ENCODE measurements at places on chromosomes 7 and 10.
A peak's percentile ranks its signal among the peaks of the same experiment; 100 is the strongest.

GRCh38 chr7:21500117-21500832 lies 42.6 kb upstream of the DNAH11 start:
- no peak for DNase-seq

DNA sequence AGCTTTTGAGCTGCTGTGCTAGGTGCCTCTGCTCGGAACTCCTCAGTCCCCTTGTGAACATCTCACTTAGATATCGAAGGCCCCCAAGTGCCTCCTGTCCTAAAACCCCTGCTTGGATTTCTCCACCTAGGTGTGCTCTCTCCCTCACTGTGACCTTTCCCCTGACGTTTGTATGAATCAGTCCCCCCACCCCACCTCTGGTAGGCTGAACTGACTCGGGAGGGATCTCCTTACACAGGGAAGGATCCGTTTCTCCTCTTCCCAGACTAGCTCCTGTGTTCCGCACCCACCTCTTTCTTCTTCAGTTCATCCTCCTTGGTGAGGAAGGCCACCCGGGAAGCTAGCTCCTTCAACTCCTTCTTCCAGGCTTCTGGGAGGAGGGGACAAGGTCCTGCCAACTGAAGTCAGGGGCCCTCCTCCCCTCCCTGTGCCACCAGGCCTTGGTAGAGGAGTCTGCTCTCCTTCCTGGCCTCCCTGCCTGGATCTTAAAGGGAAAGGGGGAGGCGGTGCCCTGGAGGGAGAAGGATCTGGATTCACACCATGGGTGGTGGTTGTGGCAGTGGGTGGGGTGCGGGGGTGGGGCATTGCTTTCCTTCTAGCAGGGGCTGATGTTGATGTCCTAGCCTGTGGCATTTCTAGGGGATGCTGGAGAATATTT lies 6.8 kb downstream of the TBATA start:
- DNase-seq = no peak

DNA sequence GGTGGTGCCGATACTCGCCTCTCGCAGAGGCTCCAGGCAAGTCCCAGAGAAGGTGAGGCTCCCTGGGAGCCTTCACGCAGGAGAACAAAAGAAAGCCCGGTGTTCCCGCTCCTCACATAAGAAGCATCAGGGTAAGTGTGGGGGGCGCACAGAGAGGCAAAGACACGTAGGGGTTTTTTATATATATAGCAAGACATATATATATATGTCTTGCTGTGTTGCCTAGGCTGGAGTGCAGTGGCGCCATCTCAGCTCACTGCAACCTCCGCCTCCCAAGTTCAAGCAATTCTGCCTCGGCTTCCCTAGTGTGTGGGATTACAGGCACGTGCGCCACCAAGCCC lies 61.3 kb downstream of the PDIA4 start:
- DNase-seq = no peak

DNA sequence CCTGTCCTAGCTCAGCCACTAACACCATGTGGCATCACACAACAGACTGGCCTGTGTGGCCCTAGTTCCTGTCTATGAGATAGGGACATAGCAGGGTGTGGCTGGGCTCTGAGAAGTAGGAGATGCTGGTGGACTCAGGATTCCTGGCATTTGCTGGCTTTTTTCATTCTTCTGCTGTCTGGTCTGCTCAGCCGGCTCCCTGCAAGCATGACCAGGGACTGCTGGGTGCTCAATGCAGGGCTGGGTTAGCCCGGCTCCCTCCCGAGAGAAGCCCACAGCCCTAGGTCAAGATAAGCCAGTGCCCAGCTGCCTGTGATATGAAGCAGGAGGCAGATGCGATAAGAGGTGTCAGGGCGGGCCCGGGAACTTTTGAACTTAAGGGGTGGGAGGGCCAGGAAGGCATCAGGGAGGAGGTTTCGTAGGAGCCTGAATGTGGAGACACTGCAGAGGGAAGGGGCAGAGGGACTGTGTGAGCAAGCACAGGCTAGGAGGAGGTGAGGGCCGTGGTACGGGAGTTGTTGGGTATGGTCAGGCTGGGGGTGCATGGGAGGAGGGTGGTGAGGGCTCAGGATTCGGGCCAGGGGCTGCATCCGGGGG lies 3.5 kb downstream of the AQP1 start:
- no peak for DNase-seq

DNA sequence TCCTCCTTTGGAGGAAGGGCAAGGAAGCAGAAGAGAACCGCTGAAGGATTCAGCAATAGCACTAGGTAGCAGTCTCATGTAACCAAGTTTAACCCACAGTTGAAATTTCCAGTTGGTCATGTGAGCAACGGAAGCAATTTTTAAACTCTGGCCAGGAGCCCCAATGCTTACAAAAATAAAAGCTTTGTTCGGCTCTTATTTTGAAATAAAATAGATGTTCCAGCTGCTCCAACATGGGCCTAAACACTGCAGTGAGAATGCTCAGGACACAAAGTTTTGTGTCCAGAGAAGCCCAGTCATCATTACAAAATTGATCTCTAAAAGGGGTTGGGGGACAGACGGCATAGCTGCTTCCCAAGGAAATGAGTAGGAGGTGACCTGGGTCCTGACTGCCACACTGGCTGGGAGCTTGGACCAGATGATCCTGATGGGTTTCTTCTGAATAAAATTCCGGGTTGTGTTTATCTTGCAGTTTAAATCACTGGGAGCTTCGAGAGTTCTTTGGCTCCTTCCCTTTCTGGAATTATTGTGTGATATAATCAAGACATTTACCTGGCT lies 452 bp upstream of the TMEM140 start:
- no peak for DNase-seq

GRCh38 chr10:125154529-125154928 lies 5.8 kb downstream of the CTBP2 start:
- no peak for DNase-seq

DNA sequence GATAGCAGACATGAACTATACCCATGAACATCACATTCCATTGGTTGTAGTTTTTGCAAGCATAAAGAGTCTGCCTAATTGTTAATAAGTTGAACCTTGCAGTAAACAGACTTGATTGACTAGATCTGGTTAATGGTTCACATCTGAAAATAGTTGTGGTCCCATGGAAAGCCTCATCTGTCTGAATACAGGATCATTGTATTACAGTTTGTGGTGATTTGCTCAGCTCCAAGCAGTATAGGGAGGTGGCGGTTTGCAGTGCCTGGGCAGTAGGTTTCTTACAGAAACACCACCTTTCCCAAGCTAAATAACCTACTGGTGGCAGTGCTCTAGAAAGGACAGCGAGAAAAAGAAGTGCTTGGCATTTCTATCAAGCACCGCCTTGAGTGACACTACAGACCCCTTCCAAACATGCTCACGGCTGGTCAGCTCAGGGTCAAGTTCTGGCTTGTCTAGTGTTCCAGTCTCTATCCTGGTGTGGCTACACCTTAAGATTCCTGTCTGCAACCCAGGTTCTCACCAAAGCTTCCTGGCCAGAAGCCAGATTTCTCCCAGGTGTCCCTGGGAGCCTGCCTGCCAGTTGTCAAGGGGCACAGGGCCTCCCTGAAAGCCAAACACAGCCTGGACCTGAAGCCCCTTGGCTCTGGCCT lies 119.9 kb downstream of the FANK1 start:
- DNase-seq = no peak

DNA sequence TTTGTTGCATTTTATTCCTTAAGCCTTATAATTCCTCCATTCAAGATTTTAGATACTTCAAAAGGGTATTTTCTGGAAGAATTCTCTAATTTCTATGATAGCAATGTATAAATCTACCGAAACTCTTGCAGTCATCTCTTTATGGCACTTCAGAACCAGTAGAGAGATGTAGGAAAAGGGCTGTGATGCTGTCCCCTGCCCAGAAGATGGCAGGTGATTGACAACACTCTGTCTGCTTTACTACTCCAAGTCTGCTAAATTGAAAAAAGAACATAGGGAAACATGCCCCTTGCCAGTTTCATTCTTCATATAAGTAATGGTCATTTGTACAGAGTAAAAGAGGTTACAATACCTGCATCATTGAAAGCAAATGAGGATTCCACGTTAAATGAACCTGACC lies 5.1 kb downstream of the TCTN3 start:
- no peak for DNase-seq

DNA sequence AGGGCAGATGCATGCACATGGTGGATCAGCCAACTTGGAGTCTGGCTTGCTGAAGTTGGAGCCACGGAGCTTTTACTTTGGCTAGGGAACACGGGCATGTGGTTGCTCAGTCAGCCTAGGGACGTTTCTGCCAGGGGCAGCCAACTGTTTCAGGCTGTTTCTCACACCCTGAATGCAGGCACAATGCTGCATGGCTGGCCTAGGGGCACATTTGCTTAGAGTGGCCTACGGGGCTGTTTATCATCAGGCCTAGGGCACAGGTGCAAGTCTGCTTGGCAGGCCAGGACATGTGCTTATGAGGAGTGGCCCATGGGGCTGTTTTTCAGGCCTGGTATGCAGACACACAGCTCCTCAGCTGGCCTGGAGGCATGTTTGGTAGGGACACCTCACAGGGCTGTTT lies 107.4 kb downstream of the GSAP start:
- DNase-seq = no peak

DNA sequence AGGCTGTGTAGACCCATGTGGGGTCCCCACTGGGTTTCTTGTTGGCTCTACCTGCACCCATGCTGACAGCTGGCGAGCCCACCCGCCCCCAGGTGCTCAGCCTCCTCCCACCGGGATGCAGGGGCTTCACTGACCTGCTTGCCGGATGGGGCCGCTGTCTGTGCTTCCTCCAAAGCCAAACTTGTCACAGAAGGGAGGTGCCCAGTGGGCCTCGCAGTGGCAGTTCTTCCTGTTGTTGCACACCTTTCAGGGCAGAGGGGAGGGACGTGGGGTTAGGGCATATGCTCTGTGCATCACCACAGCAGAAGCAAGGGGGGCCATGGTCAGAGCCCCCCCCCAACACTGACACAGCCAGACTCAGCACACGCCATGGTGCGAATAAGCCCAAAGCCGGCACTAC lies 146.5 kb downstream of the FANK1 start:
- no peak for DNase-seq

DNA sequence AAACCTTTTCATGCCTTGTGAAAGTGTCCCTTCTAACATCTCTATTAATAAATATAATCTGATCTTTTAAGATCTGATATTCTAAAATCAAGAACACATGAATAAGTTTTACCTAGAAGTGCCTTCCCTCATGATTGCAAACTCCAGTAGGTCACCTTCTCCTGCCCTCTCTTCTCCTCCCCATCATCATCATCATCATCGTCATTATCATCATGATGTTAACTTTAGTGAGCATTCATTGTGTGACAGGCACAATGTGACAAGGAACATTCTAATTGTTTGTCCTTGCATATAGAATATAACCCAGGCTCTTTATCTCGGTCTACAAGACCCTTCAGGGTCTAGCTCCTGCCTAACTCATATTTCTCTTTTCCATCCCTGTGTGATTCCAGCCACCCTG lies 51.7 kb downstream of the CUBN start:
- DNase-seq = no peak

GRCh38 chr7:81420526-81421226 lies 349.2 kb downstream of the HGF start:
- DNase-seq = no peak

DNA sequence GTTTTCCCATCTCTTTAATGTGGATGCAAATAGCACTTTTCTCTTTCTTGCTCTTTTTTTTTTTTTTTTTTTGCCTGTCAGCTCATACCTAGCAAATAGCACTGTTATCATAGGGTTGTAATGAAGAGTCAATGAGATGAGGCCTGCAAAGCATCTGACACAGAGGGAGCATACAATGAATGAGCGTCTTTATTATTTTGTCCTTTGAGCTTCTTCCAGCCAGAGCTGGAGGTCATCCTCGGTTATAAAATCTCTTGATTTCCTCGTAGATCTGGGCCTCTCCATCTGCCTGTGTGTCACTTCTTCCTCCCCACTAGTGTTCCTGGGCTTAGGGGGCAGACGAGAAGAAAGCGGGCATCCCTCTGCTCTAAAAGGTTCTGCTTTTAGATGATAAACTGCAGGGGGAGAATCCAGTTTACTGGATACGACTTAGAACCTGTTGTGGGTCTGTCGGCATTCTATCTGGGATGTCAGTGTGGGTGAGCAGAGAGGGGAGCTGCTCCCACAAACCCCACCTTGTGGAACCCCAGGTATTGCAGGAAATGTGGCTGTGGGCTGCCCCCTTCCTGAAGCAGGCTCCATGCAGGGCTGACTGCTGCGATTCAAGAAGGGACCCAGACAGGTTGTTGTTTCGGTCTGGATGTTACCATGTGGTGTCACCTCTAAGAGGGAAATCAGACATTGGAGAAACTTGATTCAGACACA lies 135.8 kb upstream of the GPR26 start:
- no peak for DNase-seq

DNA sequence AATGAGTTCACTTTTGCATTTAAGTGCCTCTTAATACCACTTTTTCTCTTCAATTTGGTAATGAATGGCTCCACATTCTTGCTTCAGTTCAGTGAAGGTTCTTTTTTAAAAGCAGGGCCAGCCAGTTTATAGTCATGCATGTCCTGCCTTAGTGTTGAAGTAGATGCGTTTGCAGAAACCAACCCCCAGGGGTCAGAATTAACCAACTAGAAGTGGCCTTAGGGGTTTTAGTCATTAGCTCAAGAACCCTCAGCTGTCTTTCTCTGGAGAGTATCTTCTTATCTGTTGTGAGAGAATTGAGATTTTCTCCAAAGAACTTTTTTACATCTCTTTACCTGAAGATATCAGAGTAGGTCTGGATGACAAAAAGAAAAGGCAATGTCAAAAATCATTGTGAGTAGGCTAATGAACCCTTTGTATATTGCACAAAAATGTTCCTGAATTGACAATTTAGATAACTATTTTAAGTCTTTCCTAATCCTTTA lies 82.2 kb downstream of the PIK3CG start:
- DNase-seq = peak; percentile 64

GRCh38 chr7:134557391-134557790 lies 8.5 kb downstream of the AKR1B15 start:
- no peak for DNase-seq

- DNase-seq = no peak
These were observed 28.3 kb downstream of the STMP1 start for GRCh38 chr7:135690566-135690965.

- DNase-seq = no peak
These were observed 25.9 kb upstream of the GNA12 start for GRCh38 chr7:2869981-2870380.

DNA sequence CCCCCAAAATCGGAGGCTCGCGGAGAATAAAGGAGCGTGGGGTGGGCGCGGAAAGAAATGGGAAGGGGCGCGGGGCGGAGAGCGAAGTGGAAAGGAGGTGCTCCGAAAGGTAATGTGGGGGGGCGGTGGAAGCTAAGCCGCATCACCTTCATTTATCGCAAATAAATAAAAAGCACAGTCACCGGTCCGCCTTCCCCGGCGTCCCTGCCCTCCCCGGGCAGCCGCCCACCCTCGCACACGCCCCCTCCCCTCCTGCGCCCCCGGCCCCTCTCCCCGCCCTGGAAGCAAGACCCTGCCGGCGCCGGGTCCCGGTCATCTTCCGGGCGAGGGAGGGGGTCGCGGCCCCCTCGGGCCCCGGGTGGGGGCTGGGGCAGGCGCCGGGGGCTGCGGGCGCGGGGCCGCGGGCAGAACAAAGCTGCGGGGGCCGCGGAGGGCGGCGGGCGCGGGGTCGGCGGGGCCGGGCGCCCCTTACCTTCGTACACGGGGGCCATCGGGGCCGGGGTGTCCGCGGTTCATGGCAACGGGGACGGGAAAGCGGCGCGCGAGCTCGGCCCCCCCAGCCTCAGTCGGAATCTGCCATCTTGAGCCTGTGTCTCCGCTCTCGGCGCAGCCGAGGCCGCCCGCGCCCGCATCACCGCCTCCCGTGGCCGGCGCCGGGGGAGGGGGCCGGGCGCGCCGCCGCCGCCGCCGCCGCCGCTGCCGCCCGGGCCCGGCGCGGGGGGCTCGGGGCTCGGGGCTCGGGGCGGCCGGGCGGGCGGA lies 486 bp downstream of the HIPK2 start:
- no peak for DNase-seq

- DNase-seq = no peak
These were observed 37.1 kb downstream of the TMEM229A start for GRCh38 chr7:123995617-123996326.

Data from NCI-H187 treated with DMSO at 0.1 percent for 48 hours (cell line).